ENCODE measurements at places on chromosomes 13 and 19.

DNA sequence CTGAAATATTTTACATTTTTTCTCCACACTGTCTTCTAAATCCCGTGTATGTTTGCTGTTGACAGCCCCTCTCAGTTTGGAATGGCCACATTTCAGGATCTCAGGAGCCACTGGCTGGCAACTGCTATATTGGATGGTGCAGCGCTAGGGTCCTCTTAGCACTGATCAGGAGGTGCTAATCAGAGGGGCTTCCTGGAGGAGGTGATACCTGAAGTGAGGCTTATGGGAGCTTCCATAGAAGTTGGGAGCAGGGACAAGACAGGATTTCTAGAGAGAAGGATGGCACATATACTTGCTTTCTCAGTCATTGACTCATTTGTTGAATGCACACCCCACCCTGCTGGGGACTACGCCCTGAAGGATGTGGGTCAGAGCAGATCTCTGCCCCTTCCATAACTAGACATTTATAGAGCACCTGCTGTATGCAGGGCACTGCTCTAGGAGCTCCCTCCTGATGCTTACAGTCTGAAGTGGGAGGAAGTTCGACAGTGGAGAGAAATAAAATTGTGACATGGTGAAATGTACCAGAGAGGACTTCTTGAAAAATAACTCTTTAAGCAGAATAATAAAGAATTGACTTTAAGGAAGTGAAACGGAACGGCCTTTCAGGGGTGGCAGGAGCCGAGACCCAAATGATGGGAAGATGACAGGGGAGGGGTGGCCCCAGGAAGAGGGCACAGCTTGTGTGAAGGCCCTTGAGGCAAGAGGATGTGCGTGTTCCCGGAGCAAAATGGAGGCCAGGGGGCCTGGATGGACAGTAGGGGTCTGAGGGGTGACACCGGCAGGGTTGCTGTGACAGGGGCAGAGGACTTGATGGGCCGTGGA lies 13.1 kb downstream of the AP2A1 start:
- no peak for DNase-seq

DNA sequence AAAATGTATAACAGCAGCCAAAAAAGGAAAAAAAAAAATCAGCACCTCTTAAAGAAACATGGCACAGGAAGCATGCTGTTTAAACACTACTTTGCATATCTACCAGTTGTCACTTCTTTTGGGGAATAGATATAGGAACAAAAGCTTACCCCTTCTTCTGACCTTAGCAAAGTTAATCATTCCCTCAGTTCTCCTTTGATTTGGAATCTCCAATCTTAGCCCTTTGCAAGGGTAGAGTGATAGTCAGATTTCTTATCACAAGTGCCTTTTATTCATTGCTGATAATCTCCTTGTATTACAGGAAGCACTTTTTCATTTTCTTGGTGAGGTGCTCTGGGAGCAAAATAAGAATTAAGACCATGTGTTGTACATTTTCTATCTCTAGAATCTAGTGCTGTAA lies 1327.6 kb downstream of the OLFM4 start:
- no peak for DNase-seq

GRCh38 chr19:53772943-53773342 lies 51.2 kb downstream of the NLRP12 start:
- DNase-seq, result no peak

DNA sequence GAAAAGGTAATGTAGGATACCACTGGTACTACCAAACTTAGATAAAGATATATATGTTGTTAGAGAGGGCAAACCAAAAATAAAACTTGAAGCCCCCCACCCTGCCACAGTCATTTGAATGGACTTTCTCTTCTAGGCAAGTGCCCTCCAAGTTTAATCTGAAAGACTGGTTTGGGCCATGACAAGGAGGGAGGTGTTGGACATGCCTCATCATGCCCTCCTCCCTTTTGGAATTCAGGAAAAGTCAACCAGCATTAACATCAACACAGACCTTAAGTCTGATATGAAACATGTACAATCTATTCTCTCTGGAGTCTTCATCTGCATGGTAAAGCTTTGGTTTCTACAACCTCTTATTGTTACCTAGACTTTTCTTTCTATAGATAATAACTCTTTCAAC lies 46.3 kb upstream of the GPR12 start:
- no peak for DNase-seq

GRCh38 chr13:27455331-27455855 lies 5.0 kb upstream of the MTIF3 start:
- DNase-seq, result no peak

GRCh38 chr19:31013384-31014020 lies 335.7 kb downstream of the TSHZ3 start:
- DNase-seq, result no peak

GRCh38 chr19:34260771-34261173 lies 6.4 kb downstream of the GARRE1 start:
- DNase-seq, result no peak

- DNase-seq, result no peak
These were observed 2.5 kb downstream of the TIMM50 start for GRCh38 chr19:39483141-39483540.

GRCh38 chr13:98172590-98173422 lies 4.3 kb downstream of the RNF113B start:
- no peak for DNase-seq

DNA sequence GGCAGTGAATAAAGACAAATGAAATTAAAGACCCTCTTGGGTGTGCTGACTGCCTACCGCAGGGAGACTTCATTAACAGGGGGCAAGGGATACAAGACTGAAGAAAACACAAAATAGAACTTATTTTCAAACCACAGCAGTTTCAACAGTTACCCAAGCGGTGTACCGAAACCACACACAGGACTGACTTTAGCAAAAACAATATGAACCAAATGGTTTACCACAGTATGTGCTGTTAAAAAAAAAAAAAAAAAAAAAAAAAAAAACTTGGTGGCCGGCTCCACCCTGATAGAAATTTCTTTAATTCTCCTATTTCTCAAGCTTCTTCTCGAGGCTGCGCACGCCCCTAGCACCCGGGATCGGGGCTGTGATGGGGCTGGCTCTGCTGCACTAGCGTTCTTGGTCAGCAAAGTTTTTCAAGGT lies 42.6 kb downstream of the KLF2 start:
- DNase-seq, result no peak

GRCh38 chr19:35149463-35149862 lies 5.1 kb upstream of the FXYD5 start:
- no peak for DNase-seq

- no peak for DNase-seq
These were observed 1651.9 kb upstream of the MIR17HG start for GRCh38 chr13:89695343-89696257.

DNA sequence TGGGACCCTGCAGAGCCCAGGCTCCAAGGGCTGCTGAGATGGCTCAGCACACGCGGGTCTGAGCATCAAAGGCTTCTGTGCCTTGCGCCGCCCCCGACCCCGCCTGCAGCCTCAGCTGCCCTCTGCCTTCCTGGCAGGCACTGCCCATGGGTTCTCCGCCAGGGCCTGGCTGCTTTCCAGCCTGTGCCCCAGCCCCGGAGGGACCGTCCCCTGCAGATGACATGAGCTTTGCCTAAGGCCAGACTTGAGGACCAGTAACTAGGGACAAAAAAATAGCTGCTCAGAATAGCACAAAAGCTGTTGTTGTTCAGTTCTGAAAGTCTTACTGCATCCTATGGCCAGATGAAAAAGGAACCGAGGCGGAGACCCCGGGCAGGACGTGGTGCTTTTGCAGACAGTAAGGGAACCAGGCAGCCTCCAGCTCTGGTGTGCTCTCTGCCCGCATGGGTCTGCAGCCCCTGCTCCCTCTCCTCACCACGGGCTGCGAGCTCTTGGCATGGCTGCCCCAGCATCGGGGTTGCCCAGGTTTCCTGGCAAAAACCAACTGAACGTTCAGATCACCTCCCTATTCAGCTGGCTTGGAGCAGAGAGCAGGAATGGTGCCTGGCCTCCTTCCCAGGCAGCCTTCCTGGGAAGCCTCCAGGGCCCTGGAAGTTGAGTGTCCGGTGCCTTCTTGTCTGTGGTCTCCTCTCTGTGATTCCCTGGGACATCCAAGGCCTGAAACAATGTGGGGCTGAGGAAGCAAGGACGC lies 12.5 kb upstream of the CFAP97D2 start:
- no peak for DNase-seq

DNA sequence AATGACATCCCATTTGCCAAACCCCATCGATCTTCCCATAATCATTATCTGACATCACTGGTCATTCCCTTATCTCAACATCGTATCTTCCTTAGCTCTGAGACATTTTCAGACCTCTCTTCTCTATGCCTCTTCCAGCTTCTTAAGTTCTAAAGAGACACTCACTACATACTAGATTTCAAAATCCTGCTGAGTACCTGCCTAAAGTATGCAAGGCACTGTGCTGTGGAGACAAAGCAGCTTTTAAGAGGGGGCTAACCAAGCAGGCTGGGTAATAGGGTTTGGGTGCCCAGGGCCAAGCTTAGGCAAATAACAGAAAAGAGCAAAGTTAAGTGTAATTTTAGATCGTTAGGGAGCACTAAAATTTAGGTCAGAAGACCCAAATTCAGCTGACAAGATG lies 3.4 kb upstream of the POMP start:
- no peak for DNase-seq

DNA sequence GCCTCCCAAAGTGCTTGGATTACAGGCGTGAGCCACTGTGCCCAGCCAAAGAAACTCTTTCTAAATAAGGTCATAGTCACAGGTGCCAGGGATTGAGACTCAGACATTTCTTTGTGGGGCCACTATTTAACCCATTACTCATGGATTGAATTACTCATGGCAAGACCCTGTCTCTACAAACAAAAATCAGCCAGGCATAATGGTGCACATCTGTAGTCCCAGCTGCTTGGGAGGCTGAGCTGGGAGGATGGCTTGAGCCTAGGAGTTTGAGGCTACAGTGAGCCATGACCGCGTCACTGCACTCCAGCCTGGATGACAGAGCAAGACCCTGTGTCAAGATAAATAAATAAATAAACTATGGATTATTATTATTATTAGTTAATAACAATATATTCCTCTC lies 3.6 kb upstream of the KLF2 start:
- DNase-seq, result no peak

DNA sequence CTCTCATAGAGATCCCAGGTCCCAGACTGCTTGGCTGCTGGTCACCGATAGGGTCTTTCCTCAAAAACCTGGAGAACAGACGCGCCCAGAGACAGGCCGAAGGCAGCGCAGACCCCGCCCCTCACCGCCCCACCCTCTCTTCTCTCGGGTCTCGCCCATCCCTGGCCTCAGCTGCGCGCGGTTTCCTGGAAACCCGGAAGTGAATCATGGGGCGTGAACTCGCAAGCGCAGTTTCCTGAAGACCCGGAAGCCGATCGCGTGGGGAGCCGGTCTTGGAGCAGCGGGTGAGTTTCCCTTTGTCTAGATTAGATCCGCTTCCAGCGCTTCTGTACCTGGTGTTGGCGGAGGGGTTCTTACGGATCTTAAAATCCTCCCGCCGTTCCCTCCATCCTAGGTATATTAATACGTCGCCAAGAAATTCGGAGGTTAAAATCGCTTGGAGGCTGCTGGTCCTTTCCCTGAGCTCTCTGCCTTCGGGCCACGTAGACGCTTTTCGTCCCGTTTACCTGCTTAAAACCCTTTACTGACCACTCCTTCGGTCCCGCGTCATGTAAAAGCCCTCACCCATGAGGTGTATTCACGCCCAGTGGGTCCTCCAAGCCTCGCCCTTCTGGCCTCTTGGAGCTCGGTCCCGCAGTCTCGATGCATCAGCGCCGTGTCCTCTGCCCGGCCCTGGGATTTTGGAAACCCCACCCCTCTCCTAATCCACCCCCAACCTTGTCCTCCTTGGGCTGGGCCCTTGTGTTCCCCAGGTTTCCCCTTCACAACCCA lies at the start of gene ZNF578:
ZNF578 (plus strand) TSS at position 230 of the 771 bp plus-strand sequence. CDS start 48,293 bp downstream, outside the sequence.
- DNase-seq, result peak; percentile 41

- no peak for DNase-seq
These were observed 259.2 kb downstream of the RFC3 start for GRCh38 chr13:34076943-34077703.

GRCh38 chr13:94181461-94182107 lies 297.9 kb downstream of the DCT start:
- DNase-seq, result no peak

DNA sequence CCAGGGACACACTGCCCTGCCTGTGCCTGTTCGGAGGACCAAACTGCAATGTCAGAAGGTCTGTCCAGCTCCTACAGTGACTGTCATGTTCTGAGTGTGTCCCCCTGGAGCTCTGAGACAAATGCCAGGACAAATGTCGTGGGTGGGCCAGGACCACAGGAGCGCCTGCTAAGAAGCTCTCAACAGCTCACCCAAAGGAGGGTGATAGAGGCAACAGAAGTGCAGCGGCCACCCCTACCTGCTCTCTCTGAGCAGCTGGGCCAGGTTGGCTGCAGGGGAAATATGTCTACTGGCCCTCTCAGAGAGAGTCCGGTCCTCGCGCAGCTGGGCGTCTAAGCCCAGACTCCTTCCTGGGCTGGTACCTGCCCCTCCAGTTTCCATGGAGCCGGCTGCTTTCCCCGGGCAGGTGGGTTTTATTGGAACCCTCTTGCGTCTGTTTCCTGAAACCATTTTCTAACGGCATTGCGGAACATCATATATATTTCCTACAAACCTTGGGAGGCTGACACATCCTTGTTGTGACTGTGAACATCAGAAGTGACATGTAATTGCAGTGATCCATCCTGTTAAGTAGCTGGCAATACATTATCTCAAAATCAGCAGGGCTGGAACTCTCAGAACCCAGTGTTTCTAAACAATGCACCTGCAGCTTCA lies 78.1 kb downstream of the CHST8 start:
- no peak for DNase-seq

GRCh38 chr13:80894917-80895316 lies 554.0 kb upstream of the SPRY2 start:
- no peak for DNase-seq

GRCh38 chr19:10271543-10272086 lies 695 bp downstream of the ICAM1 start:
- no peak for DNase-seq

DNA sequence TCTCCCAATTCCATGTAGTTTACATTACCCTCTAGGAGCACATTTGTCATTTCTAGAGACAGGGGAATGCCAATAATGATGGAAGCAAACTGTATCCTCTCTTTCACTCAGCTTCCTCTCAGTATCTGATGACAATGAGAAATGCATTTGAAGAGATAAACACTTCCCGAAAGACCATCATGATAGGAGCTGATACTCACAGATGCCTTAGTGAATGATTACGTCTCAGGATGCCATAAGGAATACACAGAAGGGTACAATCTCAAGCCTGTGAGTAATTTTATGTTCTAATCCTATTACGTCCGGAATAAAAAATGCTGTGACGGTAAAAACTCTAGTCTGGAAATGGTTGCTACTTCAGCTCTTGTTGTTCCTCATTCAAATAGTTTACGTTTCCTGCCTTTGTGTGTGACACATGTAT lies 663.8 kb upstream of the MIR17HG start:
- no peak for DNase-seq

DNA sequence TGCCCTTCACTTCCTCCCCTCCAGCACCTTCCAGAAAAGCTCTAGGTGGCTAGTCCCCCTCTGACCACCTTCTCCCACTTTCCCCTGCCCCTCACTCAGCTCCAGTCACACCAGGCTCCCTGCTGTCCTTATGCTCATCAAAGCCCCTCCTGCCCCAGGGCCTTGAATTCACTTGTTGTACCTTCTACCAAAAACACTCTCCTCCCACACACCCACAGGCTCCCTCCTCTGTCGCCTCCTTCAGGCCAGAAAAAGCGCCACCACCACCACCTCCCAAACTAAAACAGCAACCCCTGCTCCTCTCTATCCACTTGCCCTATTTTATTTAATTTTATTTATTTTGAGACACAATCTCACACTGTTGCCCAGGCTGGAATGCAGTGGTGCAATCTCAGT lies 4.8 kb upstream of the CEACAM16 start:
- DNase-seq, result no peak

- DNase-seq, result peak; percentile 62
These were observed 278 bp upstream of the ZNF274 start for GRCh38 chr19:58182577-58182988.

GRCh38 chr13:40130871-40131636 lies 475.6 kb downstream of the COG6 start:
- no peak for DNase-seq
